ENCODE measurements at places on chromosomes 2 and 18. TPM values are rescaled to one million over a fixed set of nuclear protein-coding genes. Genes with fewer than 3 reads are reported as not detected.

DNA sequence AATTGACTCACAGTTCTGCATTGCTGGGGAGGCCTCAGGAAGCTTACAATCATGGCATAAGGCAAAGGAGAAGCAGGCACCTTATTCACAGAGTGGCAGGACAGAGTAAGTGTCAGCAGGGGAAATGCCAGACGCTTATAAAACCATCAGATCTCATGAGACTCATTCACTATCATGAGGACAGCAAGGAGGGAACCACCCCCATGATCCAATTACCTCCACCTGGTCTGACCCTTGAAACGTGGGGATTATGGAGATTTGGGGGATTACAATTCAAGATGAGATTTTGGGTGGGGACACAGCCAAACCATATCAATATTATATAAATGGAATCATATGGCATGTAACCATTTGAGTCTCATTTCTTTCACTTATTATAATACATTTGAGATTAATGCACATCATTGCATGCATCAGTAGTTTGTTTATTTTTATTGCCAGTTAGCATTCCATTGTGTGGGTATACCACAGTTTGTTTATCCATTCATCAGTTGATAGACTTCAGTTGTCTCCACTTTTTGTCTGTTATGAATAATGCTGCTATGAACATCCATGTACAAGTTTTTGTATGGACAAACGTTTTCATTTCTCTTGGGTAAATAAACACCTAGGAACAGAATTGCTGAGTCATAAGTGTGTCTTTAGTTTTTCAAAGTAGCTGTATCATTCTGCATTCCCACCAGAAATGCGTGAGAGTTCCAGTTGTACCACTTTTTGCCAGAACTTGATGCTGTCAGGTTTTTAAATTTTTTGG lies 5.8 kb upstream of the SRBD1 start:
- peak; percentile 33 for DNase-seq

DNA sequence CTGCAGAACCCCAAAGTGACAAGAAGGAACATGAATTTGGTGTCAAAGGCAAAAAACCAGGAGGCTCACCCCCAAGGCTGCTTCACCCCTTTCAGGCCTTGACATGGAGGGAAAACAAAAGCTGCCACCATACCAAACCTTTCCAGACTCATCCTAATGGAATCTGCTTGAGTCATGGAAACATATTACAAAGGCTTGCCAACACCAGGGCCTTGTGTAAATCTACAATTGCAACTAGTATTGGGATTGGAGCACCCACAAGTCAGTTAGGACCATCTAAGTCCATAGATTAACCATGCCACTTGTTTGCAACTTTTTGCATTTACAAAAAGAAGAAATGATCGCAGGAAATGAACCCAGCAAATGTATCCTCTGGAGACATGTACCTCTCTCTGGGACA lies 297.6 kb downstream of the CDCA7 start:
- peak; percentile 71 for DNase-seq

GRCh38 chr18:73668051-73668450 lies 479.6 kb downstream of the FBXO15 start:
- DNase-seq = no peak

- DNase-seq = no peak
Measured at GRCh38 chr2:128037649-128038048, 9.8 kb upstream of the SAP130 start.

DNA sequence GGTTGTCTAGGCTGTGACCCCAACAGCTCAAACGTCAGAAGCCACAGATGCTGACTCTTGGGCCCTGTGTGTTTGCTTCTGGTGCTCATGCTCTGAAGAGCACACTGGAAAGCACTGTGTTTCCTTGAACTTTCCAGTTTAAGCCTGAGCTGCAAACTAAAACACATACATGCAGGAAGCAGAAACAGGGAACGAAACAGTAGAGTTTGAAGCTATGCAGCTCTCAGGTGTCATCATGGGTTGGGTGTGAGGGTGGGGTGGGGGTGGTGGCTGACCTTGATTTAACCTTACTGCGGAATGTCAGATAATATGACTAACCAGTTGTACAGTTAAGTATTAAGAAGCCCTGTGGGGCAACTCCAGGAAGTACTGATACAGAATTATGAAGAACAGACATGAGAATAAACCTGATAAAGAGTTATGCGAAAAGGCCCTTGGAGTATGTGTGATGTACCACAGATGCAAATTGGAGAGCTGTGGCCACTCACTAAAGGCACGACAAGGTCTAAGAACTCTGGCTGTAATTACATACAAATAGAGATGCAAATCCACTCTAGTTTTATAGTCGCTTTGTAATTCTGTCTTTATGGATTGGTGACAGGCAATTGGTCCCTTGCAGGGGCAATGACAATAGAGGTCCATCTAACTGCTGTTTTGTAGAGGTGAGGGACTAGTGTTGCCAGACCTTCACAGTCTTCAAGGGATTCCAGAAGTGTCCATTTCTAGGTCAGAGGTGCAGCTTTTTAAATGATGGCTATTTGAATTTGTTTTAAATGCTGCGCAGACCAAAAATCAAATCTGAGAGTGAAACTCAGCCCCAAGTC lies 273.1 kb downstream of the NAPG start:
- DNase-seq = peak; percentile 67

GRCh38 chr18:56188529-56189275 lies 449.7 kb downstream of the TXNL1 start:
- no peak for DNase-seq

GRCh38 chr2:187617905-187618304 lies 63.7 kb upstream of the TFPI start:
- DNase-seq = no peak

DNA sequence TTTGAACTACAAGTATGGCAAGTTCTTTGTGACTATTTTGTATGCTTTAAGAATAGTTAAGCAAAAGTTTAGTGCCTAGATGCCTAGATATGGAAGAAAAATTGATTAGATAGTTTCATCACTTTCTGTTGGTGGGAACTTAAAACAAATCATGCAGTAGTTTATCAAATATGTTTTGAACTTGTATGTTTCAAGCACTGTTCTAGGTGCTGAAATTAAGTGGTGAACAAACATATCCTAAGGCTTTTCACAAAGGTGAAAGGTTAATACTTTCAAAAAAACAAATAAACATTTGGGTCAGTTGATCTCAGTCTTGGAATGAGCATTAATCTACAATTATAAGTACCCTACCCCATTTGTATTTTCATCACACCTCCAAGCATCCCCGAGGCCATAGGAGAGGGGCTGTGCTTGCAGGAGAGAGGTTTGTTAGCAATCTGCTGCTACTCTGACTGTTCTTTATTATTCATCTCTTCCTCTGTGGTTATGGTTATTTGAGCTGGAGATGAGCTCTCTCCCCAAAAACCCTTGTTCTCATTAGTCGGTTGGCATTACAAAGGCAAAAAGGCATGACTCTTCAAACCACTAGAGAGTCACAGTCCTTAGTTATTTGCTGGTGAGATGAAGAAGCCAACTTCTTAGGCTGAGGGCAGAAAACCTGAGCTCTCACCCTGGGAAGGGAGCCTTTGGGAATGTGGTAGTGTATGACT lies 103.9 kb upstream of the FHL2 start:
- DNase-seq = no peak

DNA sequence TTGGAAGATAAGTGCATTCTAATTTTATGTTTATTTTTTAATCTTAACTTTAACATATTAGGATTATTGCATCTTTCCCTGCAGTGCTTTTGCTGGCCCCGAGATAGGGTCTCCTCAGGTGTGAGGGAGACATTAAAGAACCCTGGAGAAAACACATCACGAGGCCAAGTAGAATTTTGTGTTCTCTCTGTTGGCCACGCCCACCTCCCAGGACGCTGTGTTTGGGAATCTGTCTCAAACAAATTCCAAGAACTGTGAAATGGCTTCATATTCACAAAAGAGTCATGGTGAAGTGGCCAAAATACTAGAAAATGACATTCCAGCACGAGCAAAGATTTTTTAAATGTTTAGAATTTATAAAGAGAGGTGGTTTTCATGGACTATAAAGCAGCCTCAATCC lies 27.3 kb downstream of the RNF144A start:
- DNase-seq = no peak

GRCh38 chr2:63053081-63053888 lies 2.7 kb downstream of the OTX1 start:
- DNase-seq = no peak

- no peak for DNase-seq
Measured at GRCh38 chr2:96306370-96306769, 1.0 kb upstream of the SNRNP200 start.

GRCh38 chr18:56907771-56908170 lies 239.1 kb upstream of the BOD1L2 start:
- no peak for DNase-seq

DNA sequence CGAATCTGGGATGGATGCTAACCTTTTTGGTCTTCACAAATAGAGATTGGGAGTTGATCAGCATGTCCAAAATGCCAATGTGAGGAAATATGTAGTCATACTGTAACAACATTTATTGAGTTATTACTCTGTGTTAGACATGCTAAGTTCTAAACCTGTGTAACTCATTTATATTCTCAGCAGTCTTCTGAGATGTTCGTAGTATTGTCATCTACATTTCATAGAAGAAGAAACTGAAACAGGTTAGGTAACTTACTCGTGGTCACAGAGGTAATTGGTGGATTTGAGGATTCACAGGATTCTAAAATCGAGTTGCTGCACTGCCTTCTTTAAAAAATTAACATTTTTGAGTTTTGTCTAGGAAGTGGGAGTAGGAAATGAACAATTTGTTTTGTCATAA lies 162.1 kb downstream of the UBE2E3 start:
- DNase-seq = no peak

DNA sequence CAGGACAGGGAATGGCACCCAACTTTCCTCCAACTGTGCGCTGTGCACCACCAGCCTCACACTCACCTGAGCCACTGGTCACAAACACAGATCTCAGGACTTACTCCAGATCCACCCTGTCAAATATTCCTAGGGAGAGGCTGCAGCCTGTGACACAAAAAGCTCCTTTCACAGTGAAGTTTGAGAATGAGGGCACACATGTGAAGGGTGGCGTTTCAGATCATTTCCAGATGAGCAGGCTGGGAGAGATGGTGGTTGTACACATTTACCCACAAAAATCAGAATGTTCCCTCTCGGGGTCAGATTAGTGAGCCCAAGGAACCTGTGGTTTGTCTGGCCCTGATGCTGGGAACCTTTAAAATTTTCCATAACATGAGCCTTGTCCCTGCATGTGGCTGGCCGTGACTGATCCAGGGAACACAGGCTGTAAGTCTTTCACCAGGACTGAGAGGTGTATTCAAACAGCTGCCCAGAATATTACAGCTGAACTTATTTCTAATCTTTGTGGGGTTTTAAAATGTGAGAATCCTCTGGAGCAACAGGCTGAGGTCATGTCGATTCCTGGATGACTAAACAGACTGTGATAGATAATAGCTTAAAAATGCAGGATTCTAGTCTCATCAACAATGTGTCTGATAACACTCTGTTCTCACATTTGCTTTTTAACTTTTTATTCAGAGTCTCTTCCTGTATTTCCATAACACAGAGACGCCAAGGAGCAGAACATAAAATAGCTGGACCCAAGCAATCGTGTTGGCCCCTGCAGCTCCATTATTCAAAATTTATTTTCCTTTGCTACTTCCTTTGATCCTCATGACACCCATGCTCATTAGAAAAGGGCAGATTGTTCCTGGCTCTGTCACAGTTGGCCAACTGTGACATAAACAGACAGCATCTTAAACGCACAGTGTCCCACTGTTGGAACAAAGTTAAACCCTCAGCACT lies 35.5 kb downstream of the IL1R2 start:
- peak; percentile 98 for DNase-seq

GRCh38 chr2:44964752-44965236 lies 23.3 kb downstream of the SIX3 start:
- DNase-seq = no peak

DNA sequence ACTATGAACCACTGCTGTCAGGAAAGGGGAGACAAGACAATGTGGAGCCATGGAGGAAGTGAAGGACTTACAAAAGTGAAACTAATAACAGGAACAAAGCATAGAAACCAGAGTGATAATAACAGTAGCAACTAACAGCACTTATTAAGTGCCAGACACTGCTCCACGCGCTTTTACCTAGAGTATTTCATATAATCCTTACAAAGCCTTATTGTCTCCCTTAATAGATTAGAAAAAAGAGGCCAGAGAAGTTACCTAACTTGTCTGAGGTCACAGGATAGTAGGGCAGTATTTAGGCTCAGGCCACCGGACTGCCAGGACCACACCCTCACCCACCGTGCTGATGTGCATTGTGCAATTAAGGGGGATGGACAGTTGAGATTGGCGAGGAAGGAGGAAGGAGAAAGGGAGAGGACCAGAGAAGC lies 98.6 kb upstream of the NFU1 start:
- no peak for DNase-seq

GRCh38 chr2:26555246-26556133 lies 77.6 kb upstream of the OTOF start:
- DNase-seq = no peak

- DNase-seq = no peak
Measured at GRCh38 chr2:221708902-221709301, 136.8 kb upstream of the EPHA4 start.

DNA sequence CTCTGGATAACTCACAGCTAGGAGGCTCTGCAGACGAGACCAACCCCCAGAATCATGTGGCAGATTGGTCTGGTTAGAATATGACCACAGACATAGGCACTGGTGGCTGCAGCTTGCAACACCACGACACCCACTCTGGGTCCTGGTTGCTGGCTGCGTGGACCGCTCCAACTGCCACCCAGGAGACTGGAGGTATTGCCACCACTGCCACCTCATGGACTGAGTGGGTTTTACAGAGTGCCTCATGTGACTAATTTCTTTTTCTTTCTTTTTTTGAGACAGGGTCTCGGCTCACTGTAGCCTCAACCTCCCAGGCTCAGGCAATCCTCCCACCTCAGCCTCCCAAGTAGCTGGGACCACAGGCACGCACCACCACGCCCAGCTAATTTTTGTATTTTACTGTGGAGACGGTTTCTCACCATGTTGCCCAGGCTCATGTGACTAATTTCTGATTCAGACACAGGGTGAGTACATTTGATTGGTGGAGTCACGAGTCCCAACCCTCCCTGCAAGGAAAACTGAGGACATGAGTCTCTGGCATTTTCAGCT lies 29.9 kb upstream of the NT5DC4 start:
- peak; percentile 66 for DNase-seq

DNA sequence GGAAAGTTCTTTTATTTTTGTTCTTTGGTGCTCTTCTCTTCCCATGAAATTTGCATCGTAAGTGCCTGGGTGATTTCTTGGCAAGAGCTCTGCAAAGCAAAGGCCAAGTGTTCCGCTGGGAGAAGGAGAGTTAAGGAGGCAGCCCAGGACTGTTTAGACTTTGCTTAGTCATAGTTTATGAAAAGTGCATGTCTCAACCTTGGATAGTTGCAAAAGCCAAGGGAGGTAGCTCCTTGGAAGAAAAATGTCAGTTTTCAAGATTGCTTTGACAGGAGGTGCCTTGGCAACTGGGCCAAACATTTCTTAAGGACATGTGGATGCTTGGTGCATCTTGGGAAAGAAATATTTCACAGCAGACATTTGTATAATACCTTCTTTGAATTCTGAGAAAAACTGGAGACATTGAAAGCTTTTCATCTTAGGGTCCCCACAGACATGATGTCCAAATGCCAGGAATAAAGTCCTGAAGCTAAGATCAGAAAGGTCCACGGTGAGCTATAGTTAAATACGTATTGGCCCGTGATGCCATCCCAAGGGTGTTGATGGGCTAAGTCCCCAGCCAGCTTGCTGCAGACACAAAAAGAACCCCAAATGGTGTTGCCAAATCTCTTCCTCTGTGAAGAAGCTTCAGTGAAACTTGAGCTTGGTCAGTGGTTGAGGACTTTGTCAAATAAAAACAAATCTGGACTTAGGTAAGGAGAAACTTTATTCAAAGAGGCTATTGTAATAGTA lies 96.3 kb upstream of the THUMPD2 start:
- peak; percentile 91 for DNase-seq

Gene GCKR
- 0.32 TPM for total RNA-seq

All from fibroblast of villous mesenchyme (primary cell).